Heart right ventricle (tissue), 16 donors: ENCODE measurements at places on chromosomes 11 and 22. TPM values are rescaled to one million over a fixed set of nuclear protein-coding genes. Genes with fewer than 3 reads are reported as not detected.
A peak's percentile ranks its signal among the peaks of the same experiment; 100 is the strongest.

DNA sequence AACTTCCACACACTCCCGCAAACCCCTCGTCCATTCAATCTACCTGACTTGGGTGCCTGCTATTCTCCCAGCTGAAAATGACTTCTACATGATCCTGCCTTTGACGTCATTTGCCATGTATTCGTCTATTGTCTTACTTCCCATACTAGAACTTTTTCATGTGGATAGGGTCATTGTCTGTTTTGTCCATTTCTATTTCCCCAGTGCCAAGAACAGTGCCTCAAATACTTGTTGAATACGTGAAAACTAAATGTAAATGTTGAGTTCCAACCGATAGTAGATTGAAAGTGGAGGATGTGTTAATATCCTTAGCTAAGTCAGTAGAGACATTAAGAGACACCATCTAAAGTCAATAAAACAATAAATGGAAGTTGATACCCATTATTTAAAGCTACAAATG is 935 bp downstream of the TRIM68 start:
- DNase-seq = no peak

NAP1L4 gene
- total RNA-seq = 193 TPM

- no peak for DNase-seq
These were observed 444 bp downstream of the CWF19L2 start for GRCh38 chr11:107457205-107457557.

- peak; percentile 52 for DNase-seq
These were observed 45.7 kb downstream of the GNB1L start for GRCh38 chr22:19808873-19809478.
